BE2C (cell line): ENCODE measurements at places on chromosomes 4 and X.

DNA sequence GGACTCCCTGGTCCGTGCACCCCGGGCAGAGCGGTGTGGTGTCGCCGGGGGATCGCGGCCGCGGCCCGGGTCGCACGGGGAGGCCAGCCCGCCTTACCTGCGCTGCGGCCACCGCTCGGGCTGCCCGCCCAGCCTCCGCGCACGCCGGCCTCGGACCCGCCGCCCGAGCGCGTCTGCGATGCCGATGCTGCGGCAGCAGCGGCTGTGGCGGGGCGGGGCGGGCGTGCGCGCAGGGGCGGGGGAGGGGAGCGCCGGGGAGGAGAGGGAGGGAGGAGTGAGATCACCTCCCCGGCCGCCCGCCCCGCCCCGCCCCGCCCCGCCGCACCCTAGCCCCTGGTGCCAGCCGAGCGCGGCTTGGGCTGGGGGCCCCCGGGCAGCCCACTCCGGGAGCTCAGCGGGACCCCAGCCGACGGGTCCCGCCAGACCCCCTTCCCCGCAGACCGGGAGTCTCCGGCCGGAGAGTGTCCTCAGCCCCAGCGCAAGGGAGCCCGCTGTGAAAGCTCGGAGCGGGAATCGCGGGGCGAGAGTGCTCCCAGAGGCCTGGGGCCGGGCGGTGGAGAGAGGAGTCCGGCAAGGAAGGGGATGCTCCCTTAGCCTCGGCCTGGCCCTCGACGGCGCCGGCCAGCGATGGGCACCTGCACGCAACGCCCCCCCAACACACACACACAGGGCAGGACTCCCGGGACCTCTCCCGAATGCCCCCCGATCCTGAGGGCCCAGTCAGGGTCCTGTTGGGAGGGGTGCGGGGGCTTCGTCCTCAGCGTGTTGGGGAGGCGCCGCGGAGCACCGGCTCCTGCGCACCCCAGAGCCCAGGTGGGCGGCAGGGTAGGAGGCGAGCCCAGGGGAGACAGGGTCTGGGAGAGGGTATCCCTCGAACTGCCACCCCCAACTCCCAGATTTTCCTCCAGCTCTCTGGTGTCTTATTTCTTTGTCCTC lies at the start of gene L1CAM:
Gene L1CAM (minus strand): TSS at position 206 of the 936 bp plus-strand sequence. CDS start 10,337 bp downstream, outside the sequence.
- DNase-seq = peak; percentile 62

DNA sequence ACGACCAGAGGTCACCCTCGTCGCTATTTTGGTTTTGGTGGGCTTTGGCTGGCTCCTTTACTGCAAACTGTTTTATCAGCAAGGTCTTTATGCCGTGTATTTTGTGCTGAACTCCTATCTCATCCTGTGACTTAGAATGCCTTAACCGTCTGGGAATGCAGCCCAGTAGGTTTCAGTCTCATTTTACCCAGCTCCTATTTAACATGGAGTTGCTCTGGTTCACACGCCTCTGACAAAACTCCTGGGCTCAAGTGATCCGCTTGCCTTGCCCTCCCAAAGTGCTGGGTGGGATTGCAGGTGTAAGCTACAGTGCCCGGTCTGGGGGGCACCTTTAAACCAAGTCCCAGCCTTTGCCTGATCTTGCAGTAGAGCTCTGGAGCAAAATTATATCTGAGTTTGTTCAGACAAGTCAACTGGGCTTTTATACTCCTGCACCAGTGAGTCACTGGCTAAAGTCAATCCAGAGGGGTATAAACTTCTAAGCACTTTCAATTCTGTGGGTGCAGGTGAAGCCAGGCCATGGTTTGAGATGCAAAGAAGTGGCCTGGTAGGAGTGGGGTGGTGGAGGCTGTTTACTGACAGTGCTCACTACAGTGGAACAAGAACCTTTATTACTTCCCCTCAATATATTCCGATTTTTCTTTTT lies 50.2 kb downstream of the MGST2 start:
- DNase-seq = no peak

- no peak for DNase-seq
These were observed 22.7 kb downstream of the MAGEA4 start for GRCh38 chrX:151935358-151935757.

GRCh38 chrX:103248553-103248952 lies 6.4 kb downstream of the TCEAL8 start:
- DNase-seq = no peak

GRCh38 chr4:149292425-149293007 lies 523.1 kb downstream of the IQCM start:
- DNase-seq = no peak

DNA sequence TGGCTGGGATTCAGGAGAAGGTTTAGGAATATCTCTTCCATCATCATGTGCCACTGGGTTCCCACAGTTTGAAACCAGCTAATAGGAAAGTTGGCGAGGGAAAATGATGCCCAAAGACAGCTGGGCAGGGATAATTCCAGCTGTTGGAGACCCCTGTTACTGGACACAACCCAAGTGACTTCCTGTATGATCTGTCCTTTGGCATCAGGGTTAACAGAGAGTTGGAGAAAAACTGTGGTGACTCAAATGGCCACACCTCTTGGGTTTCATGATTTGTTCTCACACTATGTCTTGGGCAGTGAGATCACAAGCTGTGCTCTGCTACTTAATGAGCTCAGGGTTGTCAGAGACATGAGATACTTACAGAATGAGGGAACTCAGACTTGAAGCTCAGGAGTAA lies 3.8 kb downstream of the FGF16 start:
- DNase-seq = no peak

GRCh38 chr4:14552119-14552518 lies 450.2 kb upstream of the CPEB2 start:
- no peak for DNase-seq

DNA sequence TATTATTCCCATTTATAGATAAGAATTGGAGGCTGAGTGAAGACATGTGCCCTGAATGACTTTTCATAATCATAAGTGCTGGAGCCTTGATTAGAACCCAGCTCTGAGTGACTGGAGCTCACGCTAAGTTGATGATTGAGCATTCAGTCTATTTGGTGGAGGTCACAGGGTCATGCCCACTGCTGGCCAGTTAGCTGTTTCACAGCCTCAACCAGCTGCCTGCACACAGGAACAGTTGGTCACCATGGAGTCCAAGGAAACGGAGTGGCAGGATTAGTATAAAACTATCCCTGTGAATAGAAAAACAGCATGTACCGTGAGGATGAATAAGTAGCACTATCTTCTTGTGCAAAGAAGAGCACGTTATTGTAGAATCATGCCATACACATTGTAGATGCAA lies 1.0 kb upstream of the C4orf54 start:
- DNase-seq = no peak

- no peak for DNase-seq
These were observed 150.9 kb downstream of the SHROOM3 start for GRCh38 chr4:76585897-76586360.

GRCh38 chr4:7777871-7778509 lies 161.7 kb downstream of the AFAP1 start:
- no peak for DNase-seq

DNA sequence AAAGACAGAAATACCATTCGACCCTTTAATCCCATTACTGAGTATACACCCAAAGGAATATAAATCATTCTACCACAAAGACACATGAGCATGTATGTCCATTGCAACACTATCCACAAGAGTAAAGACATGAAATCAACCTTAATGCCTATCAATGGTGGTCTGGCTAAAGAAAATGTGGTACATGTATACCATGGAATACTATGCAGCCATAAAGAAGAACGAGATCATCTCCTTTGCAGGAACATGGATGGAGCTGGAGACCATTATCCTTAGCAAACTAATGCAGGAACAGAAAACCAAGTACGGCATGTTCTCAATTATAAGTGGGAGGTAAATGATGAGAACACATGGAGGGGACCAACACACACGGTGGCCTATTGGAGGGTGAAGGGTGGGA lies 7.9 kb downstream of the SCLT1 start:
- no peak for DNase-seq

GRCh38 chrX:39456894-39457604 lies 640.7 kb downstream of the BCOR start:
- DNase-seq = no peak

GRCh38 chr4:6829086-6829485 lies 46.6 kb downstream of the KIAA0232 start:
- no peak for DNase-seq

GRCh38 chr4:99029018-99029735 lies 33.7 kb downstream of the METAP1 start:
- no peak for DNase-seq

DNA sequence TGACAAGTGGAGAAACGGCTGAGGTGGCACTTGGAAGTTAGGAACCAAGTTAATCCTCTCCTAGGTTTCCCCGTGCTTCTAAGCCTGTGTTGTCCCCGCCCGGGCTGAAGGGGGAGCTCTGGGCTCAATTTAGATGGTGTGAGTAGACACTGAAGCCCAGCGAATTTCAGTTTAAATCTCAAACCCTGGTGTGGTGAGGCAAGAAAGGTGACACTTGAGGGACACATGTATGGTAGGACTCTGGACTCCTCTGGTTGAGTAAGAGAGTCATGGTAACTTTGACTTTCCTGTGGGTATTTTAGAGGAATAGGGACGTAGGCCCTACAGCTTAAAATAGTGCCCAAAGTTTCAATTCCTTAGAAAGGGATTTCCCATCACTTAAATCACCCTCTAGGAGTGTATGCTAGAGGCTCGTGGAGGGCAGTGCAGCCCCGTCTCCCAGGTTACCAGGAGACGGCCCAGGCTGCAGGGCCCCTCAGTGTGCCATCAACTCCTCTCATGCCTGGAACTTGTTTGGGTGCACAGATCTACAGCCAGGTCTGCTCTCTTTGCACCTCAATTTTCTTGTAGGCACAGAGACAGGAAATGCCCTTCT lies 24.0 kb downstream of the HAND2 start:
- DNase-seq = peak; percentile 71

GRCh38 chr4:141797966-141798365 lies 161.6 kb downstream of the IL15 start:
- DNase-seq = no peak

GRCh38 chrX:118772051-118772450 lies 44.6 kb downstream of the IL13RA1 start:
- DNase-seq = no peak

GRCh38 chr4:156237231-156237630 lies 283.6 kb upstream of the CTSO start:
- no peak for DNase-seq

DNA sequence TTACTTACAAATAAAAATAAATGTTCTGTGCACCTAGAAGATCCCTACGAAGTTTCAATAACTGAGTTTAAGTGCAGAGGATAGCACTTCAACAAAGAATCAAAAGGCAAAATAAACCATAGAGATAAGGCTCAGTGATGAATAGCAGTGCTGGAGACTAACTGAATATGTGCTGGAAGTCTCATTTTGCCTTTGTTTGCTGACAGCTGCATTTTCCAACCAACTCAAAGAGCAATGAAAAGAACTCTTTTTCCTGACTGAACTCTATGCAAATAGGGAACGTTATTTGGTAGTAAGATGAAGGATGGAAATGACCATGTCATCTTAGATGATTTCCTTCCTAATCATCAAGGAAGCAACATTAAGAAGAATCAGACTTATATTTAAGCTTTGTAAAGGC lies 32.7 kb upstream of the ADH7 start:
- DNase-seq = no peak

DNA sequence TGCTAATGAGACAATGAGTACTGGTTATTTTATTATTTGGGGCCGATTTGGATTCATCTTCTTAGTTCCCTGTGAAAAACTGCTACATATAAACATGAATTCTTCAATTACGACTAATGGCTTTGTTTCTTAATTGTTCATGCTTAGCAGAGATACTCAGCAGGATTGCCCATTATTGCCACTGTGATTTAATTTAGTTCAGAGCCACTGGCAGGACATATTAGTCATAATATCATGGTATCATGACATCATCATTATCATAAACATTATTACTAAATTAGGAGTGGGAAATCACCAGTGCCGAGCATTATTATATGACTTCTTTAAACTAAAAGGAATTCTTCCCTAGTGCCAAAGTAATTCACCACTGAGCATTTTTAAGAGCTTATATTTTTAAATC lies 201.4 kb downstream of the SPOCK3 start:
- peak; percentile 32 for DNase-seq

DNA sequence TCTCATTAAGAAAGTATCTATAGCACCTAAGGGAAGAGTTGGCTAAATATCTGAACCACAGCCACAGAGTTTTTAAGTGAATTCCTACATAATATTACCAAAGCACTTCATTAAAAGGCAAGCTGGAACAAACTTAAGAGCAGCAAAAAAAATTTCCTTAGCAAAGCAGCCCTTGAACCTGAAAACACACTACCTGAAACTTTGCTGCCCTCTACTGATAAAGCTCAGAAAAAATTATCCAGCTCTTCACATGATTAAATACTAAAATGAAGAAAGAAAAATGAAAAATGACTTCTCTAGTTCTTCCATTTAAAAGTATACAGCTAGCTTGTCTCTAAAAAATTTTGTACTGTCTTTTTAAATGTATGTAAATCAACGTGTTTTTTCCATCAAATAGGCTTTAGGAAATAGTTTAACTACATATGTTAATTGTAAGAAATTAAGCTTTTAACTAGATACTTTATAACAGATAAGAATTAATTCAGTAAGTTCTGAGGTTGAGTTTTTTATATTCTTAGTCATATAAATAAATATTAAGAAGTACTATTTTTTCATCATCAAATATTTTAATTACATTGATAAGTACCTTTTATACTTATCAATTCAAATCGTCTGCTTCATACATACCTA lies 156.1 kb downstream of the STPG2 start:
- DNase-seq = no peak

GRCh38 chr4:10151182-10151581 lies 34.6 kb upstream of the WDR1 start:
- DNase-seq = no peak

- no peak for DNase-seq
These were observed 10.4 kb downstream of the PAQR3 start for GRCh38 chr4:78928835-78929234.

- DNase-seq = no peak
These were observed 2.6 kb upstream of the IL13RA1 start for GRCh38 chrX:118724775-118725174.

- no peak for DNase-seq
These were observed 2.9 kb upstream of the FTSJ1 start for GRCh38 chrX:48472851-48473703.

GRCh38 chr4:94525993-94526728 lies 74.4 kb downstream of the PDLIM5 start:
- DNase-seq = no peak

DNA sequence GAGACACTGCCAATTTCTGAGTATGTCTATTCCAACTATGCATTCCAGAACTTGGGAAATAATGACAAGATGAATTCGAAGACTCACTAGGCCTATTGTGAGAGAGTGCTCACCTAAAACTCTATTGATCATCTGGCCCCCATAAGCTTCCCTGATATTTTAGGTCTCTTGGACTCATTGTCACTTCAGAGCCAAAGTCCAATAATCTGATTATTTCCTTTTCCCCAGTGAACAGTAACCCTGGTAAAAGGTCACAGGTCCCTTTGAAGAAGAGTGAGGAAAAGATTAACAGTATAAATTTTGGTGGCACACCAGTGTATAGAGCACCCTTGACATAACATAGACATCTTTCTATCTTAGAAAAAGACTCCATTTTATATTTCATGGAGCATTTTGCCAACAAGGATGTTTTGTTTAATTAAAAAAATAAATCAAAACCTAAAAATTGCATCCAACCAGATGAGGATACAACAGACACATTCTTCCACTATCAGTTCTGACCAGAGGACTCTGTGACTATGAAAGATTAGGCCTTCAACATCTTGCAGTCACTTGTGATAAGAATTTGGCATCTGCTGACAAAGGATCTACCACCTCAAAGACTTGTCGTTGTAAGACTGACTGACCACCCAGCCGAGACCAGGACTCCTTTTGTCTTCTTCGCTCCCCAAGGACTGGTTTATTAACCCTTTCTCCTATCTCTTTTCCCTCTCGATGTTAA lies 191.9 kb downstream of the MAB21L2 start:
- DNase-seq = no peak

- DNase-seq = no peak
These were observed 335.0 kb upstream of the TENM3 start for GRCh38 chr4:181908168-181908567.

GRCh38 chrX:30343206-30343605 lies 34.0 kb upstream of the NR0B1 start:
- no peak for DNase-seq
